Activated naive CD8-positive, alpha-beta T cell treated with anti-CD3 and anti-CD28 coated beads, Interleukin-2, amount 50 U/mL, for 24 hours (primary cell): ENCODE measurements at places on chromosomes 1 and 21.

GRCh38 chr1:171213559-171214454 lies 28.7 kb downstream of the FMO2 start:
- peaks cover 13% of the 10 kb centered on the region for H3K27me3 ChIP-seq
- no peaks in the 10 kb centered on the region for H3K36me3 ChIP-seq
- peaks cover 2% of the 10 kb centered on the region for H3K4me1 ChIP-seq
- no peak overlapping the region for H3K27ac ChIP-seq
- no peak overlapping the region for H3K4me3 ChIP-seq

DNA sequence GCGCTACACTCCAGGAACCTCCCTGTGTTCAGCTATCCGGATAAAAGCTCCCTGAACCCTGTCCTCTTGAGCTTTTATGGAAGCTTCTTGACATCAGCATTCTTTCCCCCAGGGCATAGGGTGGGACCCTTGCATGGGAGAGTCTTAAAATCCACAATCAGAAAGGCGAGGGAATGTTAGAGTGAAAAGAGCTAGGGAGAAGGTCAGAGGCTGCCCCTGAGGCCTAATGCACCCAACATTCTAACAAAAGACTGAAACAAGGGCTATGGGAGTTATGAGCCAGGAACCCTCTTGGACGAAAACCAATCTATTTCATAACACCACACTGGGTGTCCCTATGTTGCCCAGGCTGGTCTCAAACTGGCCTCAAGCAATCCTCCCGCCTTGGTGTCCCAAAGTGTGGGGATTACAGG lies 36.7 kb downstream of the NEK2 start:
- DNase-seq: no peak
- H3K4me1 ChIP-seq: peaks cover 5% of the 10 kb centered on the region
- H3K27me3 ChIP-seq: peaks cover 1% of the 10 kb centered on the region
- no peak overlapping the region for H3K27ac ChIP-seq
- no peak overlapping the region for H3K4me3 ChIP-seq
- no peaks in the 10 kb centered on the region for H3K36me3 ChIP-seq

- H3K4me1 ChIP-seq: no peaks in the 10 kb centered on the region
- no peak overlapping the region for H3K27ac ChIP-seq
- no peak overlapping the region for H3K4me3 ChIP-seq
- no peaks in the 10 kb centered on the region for H3K36me3 ChIP-seq
- H3K27me3 ChIP-seq: peaks cover 3% of the 10 kb centered on the region
- DNase-seq: no peak
Measured at GRCh38 chr21:38171723-38172344, 85.0 kb upstream of the KCNJ15 start.

GRCh38 chr1:68206848-68207689 lies 25.3 kb downstream of the WLS start:
- no peak overlapping the region for H3K4me3 ChIP-seq
- H3K36me3 ChIP-seq: no peaks in the 10 kb centered on the region
- no peaks in the 10 kb centered on the region for H3K27me3 ChIP-seq
- H3K4me1 ChIP-seq: no peaks in the 10 kb centered on the region

- H3K27ac ChIP-seq: no peak overlapping the region
- H3K4me3 ChIP-seq: no peak overlapping the region
- H3K27me3 ChIP-seq: no peaks in the 10 kb centered on the region
- DNase-seq: no peak
- no peaks in the 10 kb centered on the region for H3K4me1 ChIP-seq
- peaks cover 2% of the 10 kb centered on the region for H3K36me3 ChIP-seq
Measured at GRCh38 chr1:83828456-83828855, 170.5 kb downstream of the TTLL7 start.

GRCh38 chr1:158147869-158148268 lies 32.8 kb upstream of the CD1D start:
- H3K27me3 ChIP-seq: no peaks in the 10 kb centered on the region
- peaks cover 1% of the 10 kb centered on the region for H3K36me3 ChIP-seq
- no peak overlapping the region for H3K27ac ChIP-seq
- H3K4me3 ChIP-seq: no peak overlapping the region
- peaks cover 29% of the 10 kb centered on the region for H3K4me1 ChIP-seq

- H3K4me1 ChIP-seq: peaks cover 11% of the 10 kb centered on the region
- peak; percentile 51 for DNase-seq
- no peaks in the 10 kb centered on the region for H3K27me3 ChIP-seq
- no peak overlapping the region for H3K27ac ChIP-seq
- peaks cover 24% of the 10 kb centered on the region for H3K36me3 ChIP-seq
Measured at GRCh38 chr1:109630081-109630897, 10.7 kb downstream of the AMPD2 start.

- H3K36me3 ChIP-seq: no peaks in the 10 kb centered on the region
- peak overlapping the region; percentile 67 for H3K27ac ChIP-seq
- no peak overlapping the region for H3K4me3 ChIP-seq
- peak; percentile 11 for DNase-seq
Measured at GRCh38 chr1:87449348-87449963, 120.8 kb downstream of the LMO4 start.

DNA sequence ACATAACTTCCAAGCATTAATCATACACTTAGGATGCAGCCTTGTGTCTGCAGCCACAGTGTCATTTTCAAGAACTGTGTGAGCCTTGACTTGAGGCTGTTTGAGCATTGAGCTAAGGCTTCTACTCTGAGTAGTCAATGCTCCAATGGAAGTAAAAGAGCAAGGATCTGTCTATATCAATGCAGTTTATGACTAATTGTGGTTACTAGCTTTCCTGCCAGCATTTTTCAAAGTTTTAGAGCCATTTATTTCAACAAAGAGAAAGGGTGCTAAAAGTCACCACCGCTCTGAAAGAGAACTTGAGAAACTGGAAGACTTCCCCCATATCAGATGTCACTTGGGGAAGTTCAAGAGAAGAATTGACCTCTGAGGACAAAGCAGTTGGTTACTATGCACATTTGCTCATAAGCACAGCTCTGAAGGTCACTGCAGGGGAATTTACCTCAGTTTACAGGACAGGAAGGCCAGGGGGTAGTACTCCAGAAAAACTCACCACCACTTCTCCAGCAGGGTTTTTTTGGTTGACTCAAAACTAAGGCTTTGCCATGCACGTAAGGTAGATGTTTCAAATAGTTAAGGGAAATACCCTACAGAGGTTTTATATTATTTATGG lies 24.5 kb upstream of the RGS1 start:
- peaks cover 65% of the 10 kb centered on the region for H3K4me1 ChIP-seq
- H3K36me3 ChIP-seq: no peaks in the 10 kb centered on the region
- DNase-seq: no peak
- no peaks in the 10 kb centered on the region for H3K27me3 ChIP-seq

DNA sequence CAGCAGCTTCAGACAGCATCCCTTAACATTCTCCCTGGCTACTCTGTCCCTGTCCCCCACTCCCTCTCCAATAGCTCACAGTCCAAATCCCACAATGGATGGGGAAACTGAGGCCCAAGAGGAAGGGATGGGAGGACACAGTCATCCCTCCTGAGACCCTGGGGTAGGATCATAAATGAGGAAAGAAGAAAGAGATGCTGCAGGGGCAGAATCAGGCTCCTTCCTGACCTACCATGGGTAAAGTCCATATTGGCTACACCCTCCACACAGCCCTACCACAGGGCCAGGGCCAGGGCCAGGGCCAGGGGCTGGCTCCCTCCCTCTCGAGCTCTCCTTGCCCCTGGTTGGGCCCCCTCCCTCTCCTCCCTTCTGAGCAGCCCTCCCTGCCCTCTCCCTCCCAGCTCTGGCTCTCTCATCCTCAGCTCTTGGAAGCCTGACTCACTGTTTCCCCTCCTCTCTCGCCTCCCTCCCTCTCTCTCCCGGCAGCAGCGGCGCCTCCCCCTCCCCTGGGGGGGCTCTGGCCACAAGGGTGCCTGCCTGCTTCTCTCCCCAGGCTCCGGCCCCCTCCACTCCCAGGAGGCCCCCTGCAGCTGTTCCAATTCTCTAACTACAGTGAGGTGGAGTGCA lies 4.9 kb downstream of the AHDC1 start:
- peaks cover 10% of the 10 kb centered on the region for H3K4me1 ChIP-seq
- peaks cover 2% of the 10 kb centered on the region for H3K27me3 ChIP-seq
- no peaks in the 10 kb centered on the region for H3K36me3 ChIP-seq
- H3K4me3 ChIP-seq: no peak overlapping the region
- DNase-seq: peak; percentile 67

DNA sequence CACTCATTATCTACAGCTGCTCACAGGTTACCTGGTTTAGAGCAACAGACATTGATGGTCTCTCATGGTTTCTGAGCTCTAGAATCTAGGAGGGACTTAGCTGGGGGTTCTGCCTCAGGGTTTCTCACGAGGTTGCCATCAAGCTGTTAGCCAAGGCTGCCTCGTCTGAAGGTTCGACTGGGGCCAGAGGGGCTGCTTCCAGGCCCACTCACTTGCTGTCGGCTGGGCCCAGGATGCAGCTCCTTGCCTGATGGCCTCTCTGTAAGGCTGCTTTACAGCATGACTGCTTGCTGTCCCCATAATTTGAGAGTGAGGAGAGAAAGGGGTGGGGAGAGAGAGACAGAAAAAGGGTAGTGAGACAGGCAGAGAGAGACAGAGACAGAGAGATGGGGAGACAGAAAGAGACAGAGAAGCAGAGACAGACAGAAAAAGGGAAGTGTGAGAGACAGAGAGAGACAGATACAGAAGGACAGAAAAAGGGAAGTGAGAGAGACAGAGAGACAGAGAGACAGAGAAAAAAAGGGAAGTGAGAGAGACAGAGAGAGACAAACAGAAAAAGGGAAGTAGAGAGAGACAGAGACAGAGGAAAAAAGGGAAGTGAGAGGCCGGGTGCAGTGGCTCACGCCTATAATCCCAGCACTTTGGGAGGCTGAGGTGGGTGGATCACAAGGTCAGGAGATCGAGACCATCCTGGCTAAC lies 106.8 kb upstream of the C1orf174 start:
- H3K4me3 ChIP-seq: no peak overlapping the region
- DNase-seq: no peak
- H3K4me1 ChIP-seq: peaks cover 1% of the 10 kb centered on the region
- H3K36me3 ChIP-seq: no peaks in the 10 kb centered on the region
- peaks cover 7% of the 10 kb centered on the region for H3K27me3 ChIP-seq

- no peaks in the 10 kb centered on the region for H3K36me3 ChIP-seq
- H3K4me1 ChIP-seq: peaks cover 3% of the 10 kb centered on the region
- DNase-seq: no peak
- H3K27me3 ChIP-seq: peaks cover 13% of the 10 kb centered on the region
- no peak overlapping the region for H3K4me3 ChIP-seq
- no peak overlapping the region for H3K27ac ChIP-seq
Measured at GRCh38 chr1:55305735-55306134, 90.6 kb upstream of the USP24 start.

DNA sequence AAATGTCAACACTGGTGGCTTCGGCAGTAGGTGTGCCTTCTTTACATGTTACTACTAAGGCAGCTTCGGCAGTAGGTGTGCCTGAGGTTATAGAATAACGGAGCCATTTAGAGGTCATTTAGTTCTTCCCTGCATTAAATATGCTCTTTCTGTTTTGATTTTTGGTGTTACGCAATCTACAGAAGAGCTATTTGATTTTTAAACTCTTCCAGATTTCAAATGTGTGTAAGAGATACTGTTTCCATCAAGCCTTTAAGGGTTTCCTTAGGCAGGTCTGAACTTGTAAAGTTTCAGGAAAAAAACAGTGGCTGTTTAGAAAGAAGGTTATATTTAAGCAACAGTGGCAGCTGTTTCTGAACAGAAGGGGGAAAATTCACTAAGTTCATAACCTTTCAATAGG lies 54.8 kb downstream of the PIK3R3 start:
- H3K4me3 ChIP-seq: no peak overlapping the region
- DNase-seq: no peak
- H3K4me1 ChIP-seq: no peaks in the 10 kb centered on the region
- H3K36me3 ChIP-seq: no peaks in the 10 kb centered on the region
- peaks cover 3% of the 10 kb centered on the region for H3K27me3 ChIP-seq

DNA sequence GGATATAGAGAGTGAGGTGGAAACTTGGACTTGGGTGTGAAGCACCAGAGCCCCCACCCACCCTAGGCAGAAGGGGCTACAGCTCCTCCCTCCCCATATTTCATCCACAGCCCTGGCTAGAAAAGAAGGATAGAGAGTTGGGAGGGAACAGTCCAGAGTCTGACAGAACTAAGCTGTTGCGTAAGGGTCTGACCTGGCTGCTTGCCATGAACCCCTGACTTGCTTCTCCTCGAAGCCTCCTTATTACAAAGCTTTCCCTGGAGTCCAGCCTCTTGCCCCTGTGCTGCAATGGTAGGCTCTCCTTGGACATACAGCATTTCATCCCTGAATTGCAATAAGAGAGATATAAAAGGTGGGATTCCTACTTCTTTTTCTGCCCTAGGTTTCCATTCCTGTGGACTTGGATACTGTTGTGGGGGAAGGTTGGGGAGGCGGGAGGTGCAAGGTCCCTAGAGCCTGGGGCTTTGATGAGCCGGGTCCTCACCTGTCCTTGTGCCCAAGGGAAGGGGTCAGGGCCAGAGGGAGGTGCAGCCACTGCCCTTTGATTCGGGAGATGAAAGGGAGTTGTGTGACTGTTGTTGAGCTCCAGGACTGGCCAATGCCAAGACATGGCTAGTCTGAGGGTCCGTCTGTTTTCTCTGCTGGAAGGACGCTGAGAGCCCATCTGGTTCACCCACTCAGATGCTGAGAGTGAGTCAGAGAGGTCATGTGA lies 2.7 kb downstream of the RHBG start:
- no peaks in the 10 kb centered on the region for H3K36me3 ChIP-seq
- H3K27ac ChIP-seq: no peak overlapping the region
- peaks cover 4% of the 10 kb centered on the region for H3K4me1 ChIP-seq
- H3K27me3 ChIP-seq: peaks cover 45% of the 10 kb centered on the region
- no peak overlapping the region for H3K4me3 ChIP-seq

DNA sequence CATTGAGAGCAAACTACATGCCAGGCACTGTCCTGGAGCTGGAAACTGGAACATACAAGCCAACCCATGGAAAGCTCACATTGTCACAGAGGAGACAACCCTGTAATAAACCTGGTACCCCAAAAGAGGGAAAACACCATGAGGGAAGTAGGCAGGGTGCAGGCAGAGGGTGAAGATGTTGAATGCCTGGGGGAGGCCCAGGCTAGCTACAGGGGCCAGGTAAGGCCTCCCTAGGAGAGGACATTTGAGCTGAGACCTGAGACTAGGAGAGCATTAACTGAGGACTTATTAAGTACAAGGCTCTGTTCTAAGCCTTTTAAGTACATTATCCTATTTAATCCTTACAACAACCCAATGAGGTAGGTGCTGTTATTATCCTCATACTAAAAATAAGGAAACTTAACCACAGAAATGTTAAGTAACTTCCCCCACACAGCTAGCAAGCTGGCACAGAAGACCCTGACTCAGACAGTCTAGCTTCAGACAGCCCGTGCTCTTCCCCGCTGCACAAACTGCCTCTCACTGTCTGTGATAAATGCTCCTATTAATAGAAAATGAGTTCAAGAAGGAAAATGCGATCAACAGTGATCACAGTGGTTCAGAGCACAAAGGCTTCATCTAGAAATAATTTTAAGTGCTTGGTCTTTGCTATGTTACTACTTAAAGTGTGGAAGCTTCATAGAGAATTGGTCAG lies 41.8 kb downstream of the ZNF281 start:
- DNase-seq: no peak
- H3K27ac ChIP-seq: no peak overlapping the region
- no peak overlapping the region for H3K4me3 ChIP-seq
- peaks cover 2% of the 10 kb centered on the region for H3K4me1 ChIP-seq
- no peaks in the 10 kb centered on the region for H3K27me3 ChIP-seq

GRCh38 chr1:156033011-156033410 lies 12.3 kb upstream of the SSR2 start:
- no peak overlapping the region for H3K27ac ChIP-seq
- DNase-seq: no peak
- no peak overlapping the region for H3K4me3 ChIP-seq
- no peaks in the 10 kb centered on the region for H3K27me3 ChIP-seq
- H3K36me3 ChIP-seq: peaks cover 8% of the 10 kb centered on the region
- no peaks in the 10 kb centered on the region for H3K4me1 ChIP-seq
